ENCODE measurements at places on chromosomes 12 and 14. TPM values are rescaled to one million over a fixed set of nuclear protein-coding genes. Genes with fewer than 3 reads are reported as not detected.

Gene CALM1
- 209 TPM for polyA plus RNA-seq

Gene OTUB2
- polyA plus RNA-seq, result 0.67 TPM

Gene ESRRB
- 2.7 TPM for polyA plus RNA-seq

- DNase-seq, result no peak
Measured at GRCh38 chr14:105335735-105336476, 21.4 kb downstream of the PACS2 start.

Gene ANKRD33
- polyA plus RNA-seq, result not detected

DNA sequence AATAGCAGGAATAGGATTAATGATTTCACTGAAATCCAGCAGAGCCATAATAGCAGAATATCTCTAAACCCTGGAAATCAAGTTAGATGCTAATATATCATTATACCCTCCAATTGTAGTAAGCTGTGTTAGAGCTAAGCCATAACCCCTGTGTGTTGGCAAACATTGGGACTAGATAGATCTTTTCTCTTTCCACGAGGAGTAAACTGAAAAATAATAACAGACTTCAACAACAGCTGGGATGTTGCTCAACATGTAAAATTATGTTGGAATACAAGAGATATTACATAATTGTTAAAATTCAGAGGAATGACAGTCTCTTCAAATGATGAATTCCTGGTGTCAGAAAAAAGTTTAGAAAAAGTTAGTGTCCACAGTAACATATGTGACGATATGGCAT lies 383.8 kb downstream of the SNAPC1 start:
- DNase-seq, result no peak

Gene KRT72
- polyA plus RNA-seq, result not detected

- DNase-seq, result no peak
Measured at GRCh38 chr12:32178341-32179010, 71.8 kb downstream of the BICD1 start.

GRCh38 chr14:100031506-100032281 lies 33.5 kb upstream of the EVL start:
- no peak for DNase-seq

Gene SIX6
- polyA plus RNA-seq, result not detected

GRCh38 chr14:106564058-106564643 lies 1037.8 kb downstream of the TMEM121 start:
- no peak for DNase-seq

DNA sequence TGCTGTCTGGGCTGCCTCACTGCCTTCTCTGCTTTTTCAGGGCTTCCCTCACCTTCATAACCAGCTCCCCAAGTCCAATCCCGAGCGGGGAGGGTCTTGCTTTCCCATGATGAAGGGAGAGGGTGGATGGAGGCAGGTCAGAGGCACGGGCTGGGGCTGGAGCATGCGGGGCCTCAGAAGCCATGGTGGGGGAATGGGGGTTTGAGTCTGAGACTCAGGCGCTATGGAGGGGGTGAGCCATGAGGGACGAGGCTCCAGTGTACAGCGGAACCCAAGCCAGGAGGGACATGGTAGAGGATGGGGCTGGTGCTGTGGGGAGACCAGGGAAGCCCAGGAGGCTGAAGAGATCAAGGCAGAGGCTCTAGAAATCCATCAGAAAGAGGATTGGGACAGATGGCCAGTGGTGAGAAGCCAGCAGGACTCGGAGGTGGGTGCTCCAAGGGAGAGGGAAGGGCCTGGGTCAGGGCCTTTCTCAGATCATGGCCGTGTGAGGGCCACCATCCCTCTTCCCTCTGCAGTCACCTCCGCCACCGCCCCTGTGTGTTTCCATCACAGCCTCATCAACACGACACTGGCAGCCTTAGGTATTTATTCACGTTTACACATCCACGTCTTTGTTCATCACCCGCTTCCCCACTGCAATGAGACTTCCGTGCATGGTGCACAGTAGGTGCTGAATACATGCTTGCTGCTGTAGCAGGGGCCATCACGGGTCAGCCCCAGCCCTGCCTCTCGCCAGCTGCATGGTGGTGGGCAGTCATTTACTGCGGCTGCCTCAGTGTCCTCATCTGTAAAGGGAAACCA lies 144.7 kb downstream of the ADGRD1 start:
- no peak for DNase-seq

Gene APOF
- not detected for polyA plus RNA-seq

GRCh38 chr14:20624495-20625070 lies 16.9 kb downstream of the OR6S1 start:
- no peak for DNase-seq

DNA sequence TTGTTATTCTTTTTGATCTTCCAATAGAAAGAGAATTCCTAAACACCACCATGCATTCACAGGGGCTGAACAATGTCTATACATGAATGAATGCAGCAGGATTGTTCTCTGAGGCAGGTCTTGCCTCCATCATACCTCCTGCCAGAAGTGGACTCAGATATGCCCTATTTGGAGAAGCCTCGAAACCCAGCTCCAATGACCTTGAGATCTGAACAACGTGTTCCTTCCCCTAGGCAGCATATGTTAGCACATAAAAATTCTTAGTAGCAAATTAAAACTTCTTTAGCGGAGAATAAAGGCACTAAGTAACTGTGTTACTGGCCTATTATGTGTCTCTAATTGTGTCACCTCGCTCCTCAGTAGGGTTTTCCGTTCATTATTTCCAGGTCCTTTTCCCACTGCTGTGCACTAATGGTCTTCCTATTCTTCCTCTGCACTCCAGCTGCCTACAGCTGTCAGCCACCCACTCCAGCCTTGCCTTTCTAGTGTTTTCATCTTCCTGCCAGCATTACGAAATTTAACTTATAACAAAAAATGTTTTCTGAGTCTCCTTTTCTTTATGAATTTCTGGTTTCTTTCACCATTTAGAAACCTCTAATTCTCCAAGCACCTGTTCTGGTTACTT lies 62.6 kb upstream of the IGF1 start:
- no peak for DNase-seq

All from hindlimb muscle (tissue), 1 donor.